ENCODE measurements at places on chromosomes 12 and 14.

DNA sequence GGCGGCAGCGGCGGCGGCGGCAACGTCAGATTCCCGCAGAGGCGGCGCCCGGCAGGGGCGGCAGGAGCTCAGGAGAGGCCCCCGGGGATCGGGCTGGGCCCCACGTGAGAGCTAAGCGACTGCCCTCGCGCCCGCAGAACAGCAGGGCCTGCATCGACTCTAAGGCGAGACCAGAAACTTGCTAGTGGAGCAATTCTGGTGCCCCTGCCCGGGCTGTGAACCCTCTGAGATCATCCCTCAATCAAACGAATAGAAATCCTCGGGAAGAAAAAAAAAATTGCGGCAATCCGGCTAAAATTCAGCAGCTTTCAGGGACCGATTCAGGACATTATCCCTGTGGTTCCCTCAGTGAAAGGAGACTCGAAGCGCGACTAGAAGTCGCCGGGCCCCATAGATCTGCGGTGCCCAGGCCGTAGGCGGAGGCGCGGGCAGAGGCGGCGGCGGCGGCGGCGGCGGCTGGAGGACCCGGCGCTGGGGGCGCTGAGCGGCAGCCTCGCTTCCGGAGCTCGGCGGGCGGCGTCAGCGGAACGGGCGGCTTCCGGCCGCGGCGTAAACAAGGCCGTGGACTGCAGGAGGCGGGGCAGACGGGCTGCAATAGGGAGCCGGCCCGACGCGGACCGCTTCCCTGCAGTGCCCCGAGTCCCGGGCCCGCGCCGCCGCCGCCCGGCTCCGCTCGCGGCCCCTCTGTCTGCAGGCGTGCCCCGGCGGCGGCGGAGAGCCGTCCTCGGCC is at the start of gene KLHDC2:
Gene KLHDC2 (plus strand): TSS at position 583 of the 730 bp plus-strand sequence. CDS start 316 bp downstream, outside the sequence.
- H3K27me3 ChIP-seq: no peaks in the 10 kb centered on the region
- peak; percentile 79 for DNase-seq
- peak within 1 kb of the TSS; percentile 99 for H3K27ac ChIP-seq
- no peaks in the 10 kb centered on the region for H3K36me3 ChIP-seq

GRCh38 chr12:103205906-103206305 is 248.4 kb downstream of the ASCL1 start:
- H3K4me3 ChIP-seq: no peak overlapping the region
- DNase-seq: no peak
- H3K36me3 ChIP-seq: no peaks in the 10 kb centered on the region
- H3K27me3 ChIP-seq: peaks cover 3% of the 10 kb centered on the region
- H3K4me1 ChIP-seq: peaks cover 19% of the 10 kb centered on the region

GRCh38 chr14:44135972-44136371 is 371.1 kb downstream of the FSCB start:
- DNase-seq: no peak
- no peaks in the 10 kb centered on the region for H3K4me1 ChIP-seq
- H3K4me3 ChIP-seq: no peak overlapping the region
- H3K27me3 ChIP-seq: no peaks in the 10 kb centered on the region
- H3K27ac ChIP-seq: no peak overlapping the region

GRCh38 chr14:74655599-74656395 is 43.8 kb upstream of the LTBP2 start:
- no peak overlapping the region for H3K4me3 ChIP-seq
- no peaks in the 10 kb centered on the region for H3K36me3 ChIP-seq

- H3K27ac ChIP-seq: no peak overlapping the region
- no peaks in the 10 kb centered on the region for H3K36me3 ChIP-seq
- H3K4me1 ChIP-seq: peaks cover 5% of the 10 kb centered on the region
- H3K4me3 ChIP-seq: no peak overlapping the region
- DNase-seq: no peak
These were observed 226.2 kb downstream of the PIK3C2G start for GRCh38 chr12:18487509-18487908.

DNA sequence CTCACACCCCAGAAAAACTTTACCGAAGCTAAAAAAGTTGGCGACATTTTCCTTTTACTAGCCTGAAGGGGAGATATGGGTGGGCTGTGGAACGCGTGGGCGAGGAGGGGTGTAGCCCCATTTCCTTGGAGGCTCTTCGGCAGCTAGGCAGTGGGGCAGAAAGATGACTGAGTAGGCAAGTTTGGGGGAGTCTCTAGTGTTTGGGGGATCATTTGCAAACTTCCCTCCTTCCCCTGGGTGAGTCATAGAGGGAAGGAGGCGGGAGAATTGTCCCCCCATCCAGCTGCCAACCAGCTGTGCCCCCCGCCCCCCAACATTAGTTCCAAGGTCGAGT is 2.3 kb downstream of the GLI1 start:
- peaks cover 70% of the 10 kb centered on the region for H3K27me3 ChIP-seq
- peaks cover 36% of the 10 kb centered on the region for H3K4me1 ChIP-seq
- H3K27ac ChIP-seq: no peak overlapping the region
- no peak for DNase-seq
- peak overlapping the region; percentile 88 for H3K4me3 ChIP-seq
- H3K36me3 ChIP-seq: no peaks in the 10 kb centered on the region

DNA sequence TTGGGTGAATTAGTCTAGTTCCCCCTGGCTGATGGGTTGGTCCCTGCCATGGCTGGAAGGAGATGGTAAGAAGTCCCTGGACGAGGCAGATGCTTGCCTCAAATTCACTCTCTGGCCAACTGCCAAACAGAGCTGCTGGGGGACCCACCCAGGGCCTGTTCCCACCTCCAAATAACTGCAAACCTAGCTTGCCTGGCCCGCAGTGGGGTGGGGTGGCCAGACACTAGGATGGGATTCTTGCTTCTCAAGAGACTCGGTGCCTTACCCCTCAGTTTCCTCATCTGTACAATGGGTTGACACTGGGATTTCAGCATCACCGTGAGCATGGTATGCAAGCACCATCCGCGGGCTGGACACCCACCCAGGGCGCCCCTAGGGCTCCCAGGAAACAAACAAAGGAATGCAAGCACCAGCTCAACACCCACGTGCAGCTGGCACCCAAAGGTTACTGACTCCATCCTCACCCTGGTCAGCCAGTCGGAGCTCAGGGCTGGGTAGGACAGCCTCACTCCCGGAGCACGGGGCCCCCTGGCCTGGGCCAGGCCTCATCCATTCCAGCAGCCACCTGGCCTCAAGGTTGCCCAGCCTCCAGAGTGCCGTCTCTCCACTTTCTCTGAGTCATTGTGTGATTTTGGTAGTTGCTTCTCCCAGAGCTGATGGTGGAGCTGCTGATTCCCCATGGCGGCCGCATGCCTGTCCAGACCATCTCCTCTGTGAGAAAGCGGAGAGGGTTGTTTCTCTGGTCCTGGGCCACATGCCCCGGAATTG is 205.2 kb upstream of the RTL1 start:
- H3K4me1 ChIP-seq: peaks cover 14% of the 10 kb centered on the region
- H3K4me3 ChIP-seq: no peak overlapping the region
- H3K36me3 ChIP-seq: no peaks in the 10 kb centered on the region
- H3K27me3 ChIP-seq: no peaks in the 10 kb centered on the region
- DNase-seq: no peak

GRCh38 chr12:126936181-126936851 is 1330.7 kb upstream of the TMEM132C start:
- no peaks in the 10 kb centered on the region for H3K36me3 ChIP-seq
- no peak overlapping the region for H3K27ac ChIP-seq
- no peak for DNase-seq
- no peaks in the 10 kb centered on the region for H3K4me1 ChIP-seq

DNA sequence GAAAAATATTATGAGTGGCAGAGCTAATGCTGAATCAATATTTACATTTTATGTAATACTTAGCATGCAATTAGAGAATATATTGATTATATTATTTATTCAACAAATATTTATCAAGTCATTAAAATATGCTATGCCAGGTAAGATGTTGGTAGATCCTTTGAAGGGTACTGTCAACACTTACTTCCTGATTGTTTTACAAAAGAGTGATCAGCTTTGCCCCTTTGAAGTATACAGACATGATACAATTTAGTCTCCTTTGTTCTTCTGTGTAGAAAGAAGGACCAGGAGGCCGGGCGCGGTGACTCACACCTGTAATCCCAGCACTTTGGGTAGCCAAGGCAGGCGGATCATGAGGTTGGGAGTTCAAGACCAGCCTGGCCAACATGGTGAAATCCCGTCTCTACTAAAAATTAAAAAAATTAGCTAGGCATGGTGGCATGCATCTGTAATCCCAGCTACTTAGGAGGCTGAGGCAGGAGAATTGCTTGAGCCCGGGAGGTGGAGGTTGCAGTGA is 73.9 kb upstream of the IFNG-AS1 start:
- H3K27ac ChIP-seq: no peak overlapping the region
- H3K4me1 ChIP-seq: no peaks in the 10 kb centered on the region
- H3K4me3 ChIP-seq: no peak overlapping the region
- no peak for DNase-seq

DNA sequence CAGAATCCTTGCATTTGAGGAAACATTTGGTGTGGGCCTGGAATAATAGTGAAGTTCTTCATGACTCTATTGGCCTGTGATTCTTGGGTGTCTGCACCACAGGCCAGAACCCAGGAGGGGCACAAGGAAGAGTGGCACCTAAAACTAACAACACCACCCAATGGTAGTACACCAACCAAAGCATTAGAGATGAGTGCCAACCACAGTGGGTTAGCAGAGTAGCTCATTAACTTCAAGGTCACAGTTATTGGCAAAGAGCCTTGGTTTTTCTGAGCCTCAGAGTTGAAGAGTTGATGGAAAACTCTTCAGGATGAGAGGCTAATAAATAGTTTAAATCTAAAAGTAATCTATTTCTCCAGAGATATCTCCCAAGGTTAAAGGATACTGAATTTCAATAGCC is 57.0 kb downstream of the HELB start:
- DNase-seq: no peak
- no peak overlapping the region for H3K4me3 ChIP-seq
- peaks cover 2% of the 10 kb centered on the region for H3K36me3 ChIP-seq
- no peaks in the 10 kb centered on the region for H3K27me3 ChIP-seq
- H3K4me1 ChIP-seq: no peaks in the 10 kb centered on the region

DNA sequence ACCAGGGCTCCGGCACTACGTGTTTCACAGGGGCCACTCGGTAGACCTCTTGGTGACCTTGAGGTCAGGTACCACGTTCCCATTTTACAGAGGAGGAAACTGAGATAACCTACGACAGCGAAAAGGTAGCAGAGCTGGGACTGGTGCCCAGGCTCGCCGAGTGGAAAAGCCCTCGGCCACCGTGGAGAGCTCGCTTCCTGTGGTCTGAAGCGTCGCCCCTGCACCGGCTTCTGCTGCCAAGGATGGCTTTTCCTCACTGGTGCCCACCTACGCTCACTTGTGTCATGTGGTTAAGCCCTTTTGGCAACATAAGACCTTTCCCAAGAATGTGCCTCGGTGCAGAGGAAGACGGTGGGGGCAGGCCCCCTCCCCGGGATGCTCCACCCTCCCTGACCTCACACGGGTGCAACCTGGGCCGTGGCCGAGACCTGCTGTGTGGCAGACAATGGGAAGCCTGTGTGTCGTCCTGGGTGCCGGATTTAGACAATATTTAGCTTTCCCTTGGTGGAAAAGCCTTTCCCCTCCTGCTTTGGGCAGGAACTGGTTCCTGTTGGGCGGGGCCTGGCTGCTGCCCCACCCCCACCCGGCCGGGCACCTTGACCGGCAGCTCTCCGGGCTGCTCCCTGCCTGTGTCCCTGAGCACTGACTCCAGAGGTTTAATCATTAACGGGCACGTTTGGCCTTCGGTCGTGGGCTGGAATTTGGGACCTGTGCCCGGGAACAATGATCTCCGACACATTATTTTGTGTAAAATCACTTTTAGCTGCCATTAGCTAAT is 32.4 kb upstream of the PPP1R13B start:
- peaks cover 3% of the 10 kb centered on the region for H3K4me1 ChIP-seq
- no peak for DNase-seq
- no peak overlapping the region for H3K27ac ChIP-seq
- H3K36me3 ChIP-seq: no peaks in the 10 kb centered on the region
- H3K4me3 ChIP-seq: no peak overlapping the region
- H3K27me3 ChIP-seq: no peaks in the 10 kb centered on the region

DNA sequence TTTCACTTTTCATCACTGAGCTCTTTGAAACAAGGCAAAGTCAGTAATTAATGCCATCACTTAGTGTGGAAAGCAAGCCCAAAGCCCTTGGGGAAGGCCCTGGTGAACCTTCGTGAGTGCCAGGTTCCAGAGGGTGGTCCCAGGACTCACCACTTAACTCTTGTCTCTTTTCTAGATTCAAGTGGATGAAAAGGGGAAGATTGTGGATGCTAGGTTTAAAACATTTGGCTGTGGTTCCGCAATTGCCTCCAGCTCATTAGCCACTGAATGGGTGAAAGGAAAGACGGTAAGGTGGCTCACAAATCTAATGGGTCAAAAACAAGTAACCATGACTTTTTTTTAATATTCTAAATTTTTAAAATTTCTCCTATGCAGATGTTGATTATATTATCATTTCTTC is 2.8 kb downstream of the ISCU start:
- H3K27ac ChIP-seq: no peak overlapping the region
- DNase-seq: no peak
- H3K36me3 ChIP-seq: peaks cover 3% of the 10 kb centered on the region
- H3K4me1 ChIP-seq: peaks cover 27% of the 10 kb centered on the region

DNA sequence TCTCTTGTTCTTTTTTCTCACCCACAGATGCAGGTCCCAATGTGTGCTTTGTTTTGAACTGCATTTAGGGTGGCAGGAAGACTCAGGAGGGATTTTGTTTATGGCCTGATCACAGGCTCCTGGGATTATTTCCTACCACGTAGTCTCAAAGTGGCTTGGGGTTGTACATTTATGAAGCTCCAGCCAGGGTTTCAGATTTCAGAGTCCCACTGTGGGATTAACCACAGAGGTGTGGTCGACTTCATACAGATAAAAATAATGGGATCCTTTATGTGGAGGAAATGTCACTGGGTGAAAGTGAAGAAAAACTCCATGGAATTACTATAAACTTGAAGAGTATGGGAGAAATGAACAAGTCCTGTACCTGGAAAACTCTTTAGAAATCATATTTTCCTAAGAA is 14.2 kb upstream of the PPP1R1A start:
- no peak overlapping the region for H3K4me3 ChIP-seq
- H3K36me3 ChIP-seq: no peaks in the 10 kb centered on the region
- H3K4me1 ChIP-seq: no peaks in the 10 kb centered on the region
- H3K27me3 ChIP-seq: peaks cover 8% of the 10 kb centered on the region

GRCh38 chr12:66751432-66752113 is 72.7 kb upstream of the GRIP1 start:
- H3K27me3 ChIP-seq: no peaks in the 10 kb centered on the region
- H3K27ac ChIP-seq: no peak overlapping the region
- no peak overlapping the region for H3K4me3 ChIP-seq
- H3K4me1 ChIP-seq: no peaks in the 10 kb centered on the region
- no peak for DNase-seq

GRCh38 chr12:60107992-60108391 is 512.2 kb downstream of the SLC16A7 start:
- H3K4me1 ChIP-seq: no peaks in the 10 kb centered on the region
- no peak overlapping the region for H3K4me3 ChIP-seq
- no peak overlapping the region for H3K27ac ChIP-seq
- no peaks in the 10 kb centered on the region for H3K36me3 ChIP-seq
- no peak for DNase-seq
